K562 (cell line): ENCODE measurements at places on chromosomes 6 and 20. TPM values are rescaled to one million over a fixed set of nuclear protein-coding genes. Genes with fewer than 3 reads are reported as not detected.
A peak's percentile ranks its signal among the peaks of the same experiment; 100 is the strongest.

Gene E2F3
- total RNA-seq: 41.3 and 44.7 TPM in 2 replicates

DNA sequence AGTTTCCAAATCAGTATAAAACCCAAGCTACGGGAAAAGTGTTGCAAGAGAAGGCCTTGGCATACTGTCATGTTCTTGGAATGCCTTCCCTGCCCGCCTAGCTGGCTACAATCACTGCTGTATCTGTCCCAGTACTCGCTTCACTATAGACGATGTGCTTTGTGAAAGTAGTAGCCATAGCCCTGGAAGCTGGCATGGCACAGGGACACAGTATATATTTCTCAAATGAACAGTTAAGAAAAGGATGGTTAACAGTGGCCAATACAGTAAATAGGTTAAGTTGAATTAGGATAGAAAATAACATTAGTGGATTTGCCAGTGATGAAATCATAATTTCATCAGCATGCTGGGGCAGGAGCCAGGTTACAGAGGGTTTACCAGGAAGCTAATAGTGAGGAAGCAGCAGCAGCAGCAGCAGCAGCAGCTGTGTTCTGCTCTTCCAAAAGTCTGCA lies 499.3 kb downstream of the CDKAL1 start:
- no peak for DNase-seq

Gene ENPP4
- total RNA-seq: 0.04 and 0.07 TPM in 2 replicates

DNA sequence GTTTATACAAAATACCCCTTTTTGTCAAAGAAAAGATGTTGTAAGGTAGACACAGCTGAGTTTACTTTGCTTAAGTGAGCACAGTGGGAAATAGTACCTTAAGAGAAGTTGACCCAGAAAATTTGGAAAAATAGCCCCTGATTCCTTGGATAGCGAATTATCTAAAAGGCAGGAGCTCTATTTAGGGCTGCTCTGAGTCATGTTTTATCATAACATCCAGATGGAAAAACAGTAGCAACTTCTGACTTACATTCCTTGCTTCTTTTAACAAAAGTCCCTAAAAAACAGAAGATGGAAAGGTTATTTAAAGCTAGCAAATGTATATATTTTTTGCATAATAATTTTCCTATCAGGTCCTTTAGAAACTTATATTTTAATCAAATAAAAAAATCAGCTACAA lies 59.0 kb downstream of the THEMIS start:
- no peak for DNase-seq

DNA sequence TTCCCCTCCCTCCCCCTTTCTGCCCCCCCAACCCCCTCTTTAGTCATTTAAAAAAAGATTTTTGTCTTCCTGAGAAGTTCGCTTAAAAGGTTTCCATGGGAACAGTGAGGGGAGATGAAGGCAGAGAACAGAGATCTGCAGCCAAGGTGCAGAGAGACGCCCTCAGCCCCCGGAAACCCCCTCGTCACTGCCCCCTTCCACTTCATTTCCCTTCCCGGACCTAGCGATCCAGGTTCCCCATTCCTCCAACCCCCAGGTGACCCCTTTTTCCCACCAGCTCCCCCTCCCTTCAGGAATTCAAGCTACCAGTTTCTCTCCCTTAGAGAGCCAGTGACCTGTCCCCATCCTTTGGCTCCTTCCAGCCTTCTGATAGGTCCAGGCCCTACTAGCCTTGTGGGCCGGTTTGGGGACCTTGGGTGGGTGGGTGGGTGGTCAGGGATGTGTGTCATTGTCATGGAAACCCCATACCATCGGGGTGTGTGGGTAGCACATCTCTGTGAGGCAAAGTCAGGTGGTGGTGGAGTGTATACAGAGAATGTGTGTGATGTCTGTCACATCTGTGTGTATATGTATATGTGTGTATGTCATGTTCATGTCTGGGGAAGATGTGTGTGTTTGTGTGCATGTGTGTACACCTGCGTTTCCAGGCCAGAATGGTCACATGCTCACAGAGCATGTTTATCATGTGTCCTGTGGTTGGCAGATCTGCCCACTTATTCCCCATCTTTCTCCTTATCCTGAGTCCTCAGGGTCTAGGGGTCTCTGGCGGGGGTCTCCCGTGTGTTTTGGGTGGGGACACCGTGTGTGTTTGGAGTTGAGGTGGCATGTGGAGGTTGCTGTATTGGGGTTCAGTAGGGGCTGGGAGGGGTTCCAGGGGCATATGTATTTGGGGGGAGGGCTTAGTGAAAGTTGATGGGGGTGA lies 7.0 kb downstream of the SYNGAP1 start:
- DNase-seq: peak; percentile 55

GRCh38 chr20:362271-363254 lies 15.7 kb downstream of the NRSN2 start:
- peak; percentile 51 for DNase-seq

GRCh38 chr6:142845624-142846458 lies 99.1 kb downstream of the HIVEP2 start:
- no peak for DNase-seq

Gene SOD2
- 140 and 147 TPM in 2 replicates for total RNA-seq

Gene CCR6
- not detected in 2 replicates for total RNA-seq

DNA sequence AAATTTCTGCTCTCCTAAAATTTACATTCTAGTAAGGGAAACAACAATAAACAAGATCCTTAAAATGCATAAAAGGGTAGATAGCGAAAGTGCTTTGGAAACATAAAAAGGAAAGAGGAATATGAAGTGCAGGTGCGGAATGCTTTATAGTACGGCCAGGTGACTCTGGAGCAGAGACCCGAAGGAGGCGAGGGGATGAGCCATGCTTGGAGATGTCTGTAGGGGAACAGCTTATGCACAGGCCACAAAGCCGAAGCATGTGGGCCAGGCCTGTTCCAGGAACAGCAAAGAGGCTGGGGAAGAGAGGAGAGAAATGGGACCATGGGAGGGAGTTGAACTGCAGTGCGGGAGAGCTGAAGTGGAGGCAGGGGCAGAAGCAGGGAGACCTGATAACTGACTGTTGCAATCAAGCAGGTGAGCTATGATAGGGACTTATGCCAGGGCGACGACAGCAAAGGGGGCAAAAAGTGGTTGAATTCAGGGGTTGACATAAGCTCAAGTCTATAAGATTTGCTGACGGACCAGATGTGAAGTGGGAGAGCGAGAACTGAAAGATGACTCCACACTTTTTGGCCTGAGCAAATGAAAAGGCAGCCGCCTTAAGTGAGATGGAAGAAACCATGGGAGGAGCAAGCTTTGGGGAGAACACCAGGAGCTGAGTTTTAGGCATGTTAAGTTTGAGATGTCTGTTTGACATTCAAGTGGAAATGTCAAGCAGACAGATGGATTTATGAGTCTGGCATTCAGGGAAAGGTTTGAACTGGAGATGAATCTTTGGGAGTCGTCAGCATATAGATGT lies 83.1 kb downstream of the CNBD2 start:
- peak; percentile 84 for DNase-seq

GRCh38 chr20:57683881-57684807 lies 25.7 kb downstream of the PMEPA1 start:
- no peak for DNase-seq

DNA sequence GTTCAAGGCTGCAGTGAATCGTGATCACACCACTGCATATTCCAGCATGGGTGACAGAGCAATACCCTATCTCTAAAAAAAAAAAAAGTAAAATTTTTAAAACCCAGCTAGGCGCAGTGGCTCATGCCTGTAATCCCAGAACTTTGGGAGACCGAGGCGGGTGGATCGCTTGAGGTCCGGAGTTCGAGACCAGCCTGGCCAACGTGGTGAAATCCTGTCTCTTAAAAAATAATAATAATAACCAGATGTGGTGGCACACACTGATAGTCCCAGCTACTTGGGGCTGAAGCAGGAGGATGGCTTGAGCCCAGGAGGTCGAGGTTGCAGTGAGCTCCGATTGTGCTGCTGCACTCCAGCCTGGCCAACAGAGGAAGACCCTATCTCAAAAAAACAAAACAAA lies 13.5 kb downstream of the MTG2 start:
- DNase-seq: no peak

- no peak for DNase-seq
Measured at GRCh38 chr20:53138454-53139262, 166.5 kb downstream of the TSHZ2 start.
